ENCODE measurements at places on chromosomes 6 and 20.

GRCh38 chr6:69578361-69578890, 218.4 kb downstream of the LMBRD1 start:
- DNase-seq: no peak

- no peak for DNase-seq
These were observed 514 bp downstream of the TCFL5 start for GRCh38 chr20:62860924-62861691.

DNA sequence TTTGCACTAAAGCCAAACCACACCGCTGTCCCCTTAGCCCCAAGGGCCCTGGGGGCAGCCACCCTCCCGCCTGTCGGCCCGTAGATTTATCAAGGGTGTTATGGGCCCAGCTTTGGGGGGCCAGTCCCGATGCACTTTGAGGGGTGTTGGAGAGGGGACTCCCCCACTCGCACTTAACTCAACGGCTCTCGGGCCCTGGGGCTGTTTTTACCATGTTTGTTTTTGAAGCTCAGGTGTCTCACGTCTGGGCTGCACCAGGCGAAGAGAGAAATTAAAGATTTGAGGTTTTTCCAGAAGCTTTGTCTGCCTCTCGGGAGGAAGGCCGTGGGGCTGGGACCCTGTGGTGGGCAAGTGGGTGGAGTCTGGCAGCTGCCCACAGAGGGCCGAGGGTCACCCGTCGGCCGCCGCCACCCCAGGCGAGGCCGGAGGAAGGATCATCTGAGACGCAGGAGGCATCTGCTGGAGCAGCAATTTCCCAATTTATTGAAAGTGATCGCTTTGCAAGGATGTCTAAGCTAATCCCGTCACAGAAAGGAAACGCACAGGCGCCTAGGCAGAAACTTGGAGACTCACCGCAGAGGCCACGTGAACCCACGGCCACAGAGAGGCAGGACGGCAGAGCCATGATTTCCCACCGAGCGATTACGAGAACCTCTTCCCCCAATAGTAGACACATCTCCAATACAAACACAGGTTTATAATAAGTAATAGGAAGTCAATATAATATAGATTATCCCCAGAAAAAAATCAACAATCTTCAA, 3.8 kb downstream of the SLC2A4RG start:
- DNase-seq: no peak

DNA sequence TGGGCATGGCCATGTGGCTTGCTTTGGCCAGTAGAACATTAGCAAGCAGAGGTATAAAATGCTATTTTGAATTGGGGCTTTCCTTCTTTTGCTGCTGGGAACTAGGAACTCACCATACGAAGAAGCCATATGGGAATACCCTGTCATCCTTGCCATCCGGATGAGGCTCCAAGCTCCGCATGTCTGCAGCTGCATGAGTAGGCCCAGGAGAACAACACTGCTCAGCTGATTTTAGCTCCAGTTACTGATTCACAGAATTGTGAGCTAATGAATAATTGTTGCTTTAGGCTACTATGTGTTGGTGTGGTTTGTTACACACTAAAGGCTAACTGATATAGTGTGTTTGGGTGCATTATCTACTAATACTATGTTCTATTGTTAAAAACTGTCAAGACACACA, 2.7 kb upstream of the PLCB4 start:
- no peak for DNase-seq

DNA sequence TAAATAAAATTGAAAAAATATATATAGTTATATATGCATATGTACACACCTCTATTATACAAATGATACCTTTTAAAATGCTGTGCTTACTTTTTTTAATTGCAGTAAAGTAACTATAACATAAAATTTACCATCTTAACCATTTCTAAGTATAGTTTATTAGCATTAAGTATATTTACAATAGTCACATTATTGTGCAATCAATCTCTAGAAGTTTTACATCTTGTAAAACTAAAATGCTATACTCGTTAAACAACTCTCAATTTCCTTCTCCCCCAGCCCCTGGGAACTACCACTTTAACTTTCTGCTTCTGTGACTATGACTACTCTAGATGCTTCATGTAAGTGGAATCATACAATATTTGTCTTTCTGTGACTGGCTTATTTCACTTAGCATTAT, 146.7 kb upstream of the DST start:
- DNase-seq: no peak

- no peak for DNase-seq
These were observed 22.3 kb upstream of the IER3 start for GRCh38 chr6:30766461-30767157.

- DNase-seq: peak; percentile 87
These were observed 24.7 kb downstream of the MYT1 start for GRCh38 chr20:64188682-64189529.

DNA sequence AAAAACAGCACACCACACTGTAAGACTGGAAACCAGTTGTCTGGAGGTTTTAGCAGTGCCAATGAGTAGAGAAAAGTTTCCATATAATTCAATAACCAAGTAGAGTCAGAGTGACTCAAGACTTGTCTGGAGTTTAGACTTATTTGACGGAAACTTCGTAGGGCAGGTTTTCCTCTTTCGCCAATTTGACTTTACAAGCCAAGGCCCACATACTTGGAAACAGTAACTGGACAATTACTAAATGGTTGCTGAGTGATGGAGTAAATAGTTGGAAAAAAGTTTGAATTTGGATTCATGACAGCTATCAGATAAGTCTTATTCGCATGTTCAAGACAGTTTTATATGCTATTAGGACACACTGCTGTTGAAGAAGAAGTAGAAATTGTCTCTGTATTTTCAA, 48.1 kb upstream of the CTAGE9 start:
- no peak for DNase-seq

DNA sequence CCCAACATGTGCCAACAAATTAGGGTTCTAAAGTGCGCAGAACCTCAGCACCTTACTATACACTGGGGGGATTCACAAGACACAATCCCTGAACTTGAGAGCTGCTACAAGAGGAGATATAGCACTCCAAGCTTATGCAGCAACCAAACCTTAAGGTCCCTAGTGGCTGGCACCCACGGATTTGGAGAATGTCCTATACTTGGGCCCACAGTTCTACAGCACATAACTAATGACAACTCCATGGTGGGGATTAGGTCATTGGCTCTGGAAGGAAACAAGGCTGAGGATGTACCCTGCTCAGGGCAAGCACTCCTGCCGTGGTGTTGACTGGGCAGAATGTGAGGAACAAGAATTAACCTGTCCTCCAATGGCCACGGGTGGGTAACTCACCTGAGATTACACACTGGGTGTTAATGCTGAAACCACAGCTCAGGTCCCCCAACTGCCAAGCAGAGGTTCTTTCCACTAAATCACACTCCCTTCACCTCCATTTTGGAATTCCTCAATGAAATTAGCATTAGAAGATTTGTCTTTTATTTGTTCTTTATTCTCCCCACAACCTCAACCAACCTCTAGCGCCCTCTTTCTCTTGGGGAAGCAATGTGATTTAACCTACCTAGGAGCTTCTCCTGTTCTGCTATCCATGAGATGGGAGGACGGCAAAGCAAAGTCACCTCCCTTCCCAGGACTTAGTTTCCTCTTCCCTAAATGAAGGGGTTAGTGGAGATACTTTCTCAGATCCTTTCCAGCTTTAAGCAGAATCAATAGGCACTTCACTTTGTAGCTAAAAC, 32.0 kb downstream of the TRERF1 start:
- DNase-seq: no peak

DNA sequence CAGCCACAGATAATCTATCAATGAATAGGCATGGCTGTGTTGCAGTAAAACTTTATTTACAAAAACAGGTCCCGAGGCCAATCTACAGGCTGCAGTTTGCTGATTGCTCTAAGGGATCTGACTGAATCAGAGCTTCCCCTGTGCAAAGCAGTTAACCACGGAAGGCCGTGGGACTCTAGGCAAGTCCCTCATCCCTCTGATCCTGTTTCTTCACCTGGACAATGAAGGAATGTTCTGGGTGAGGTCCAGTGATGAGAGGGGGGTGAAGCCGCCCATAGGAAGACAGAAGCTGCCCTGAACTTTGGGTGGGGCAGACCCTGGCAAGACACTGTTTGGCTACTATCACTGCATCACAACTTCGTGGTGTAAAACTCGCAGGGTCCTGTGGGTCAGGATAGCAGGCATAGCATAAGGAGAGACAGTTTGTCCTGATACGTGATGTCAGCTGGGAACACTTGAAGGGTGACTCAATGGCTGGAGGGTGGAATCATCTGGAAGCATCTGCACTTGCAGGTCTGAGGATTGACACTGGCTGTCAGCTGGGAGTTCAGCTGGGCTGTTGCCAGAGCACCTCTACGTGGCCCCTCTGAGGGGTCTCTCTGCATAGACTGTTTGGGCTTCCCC, 33.3 kb upstream of the TGM2 start:
- no peak for DNase-seq
